ENCODE measurements at places on chromosomes 2 and 18.
A peak's percentile ranks its signal among the peaks of the same experiment; 100 is the strongest.

DNA sequence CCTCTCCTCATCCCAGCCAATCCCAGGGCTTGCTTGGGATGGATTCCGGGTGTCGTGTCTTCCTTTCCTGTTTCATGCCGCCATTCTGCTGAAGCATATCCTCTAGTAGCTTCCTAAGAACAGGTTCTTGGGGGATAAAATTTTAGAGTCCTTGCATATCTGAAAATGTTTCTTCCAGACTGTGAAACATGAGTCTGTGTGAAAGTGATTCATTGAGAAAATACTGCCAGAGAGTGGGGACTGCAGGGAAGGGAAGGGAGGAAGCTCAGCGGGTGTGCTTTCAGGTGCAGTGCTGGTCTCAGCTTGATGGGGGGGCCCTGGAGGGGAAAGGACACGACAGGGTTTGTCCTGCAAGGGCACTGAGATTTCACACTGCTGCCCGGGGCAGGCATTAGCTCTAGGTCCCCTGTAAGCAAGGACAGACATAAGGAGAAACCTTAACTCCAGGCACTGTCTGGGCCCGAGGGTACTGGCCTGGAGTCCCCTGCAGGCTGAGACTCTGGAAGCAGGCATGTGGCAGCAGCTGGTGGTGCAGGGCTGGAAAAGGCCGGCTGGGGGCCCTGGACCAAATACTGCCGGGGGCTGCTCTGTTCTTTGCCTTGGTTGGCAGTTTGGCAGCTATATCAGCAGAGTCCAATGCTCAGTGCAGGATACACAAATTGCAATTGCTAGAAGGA, 97.6 kb upstream of the HS6ST1 start:
- DNase-seq: no peak

GRCh38 chr2:25570161-25570845, 103.1 kb downstream of the DTNB start:
- DNase-seq: no peak

GRCh38 chr2:240140920-240141319, 462 bp upstream of the OTOS start:
- DNase-seq: no peak

DNA sequence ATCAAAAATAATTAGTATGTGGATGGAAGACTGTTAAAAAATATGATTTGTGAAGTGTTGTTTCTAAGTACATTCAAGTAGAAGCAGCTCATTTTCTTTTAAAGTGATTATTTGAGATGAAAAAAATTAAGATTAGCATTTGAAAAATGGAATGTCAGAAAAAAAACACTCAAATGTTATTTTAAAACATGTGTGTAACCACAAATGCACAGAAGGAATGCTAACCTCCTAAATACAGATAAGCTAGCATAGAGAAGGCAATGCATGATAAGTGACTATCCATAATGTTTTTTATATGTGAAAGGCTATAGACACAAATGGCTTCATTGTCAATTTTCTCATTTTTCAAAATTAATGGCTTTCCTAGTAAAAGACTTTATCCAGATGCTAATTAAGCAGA, 198.9 kb downstream of the NYAP2 start:
- no peak for DNase-seq

GRCh38 chr2:171210864-171211431, 50.3 kb upstream of the TLK1 start:
- peak; percentile 11 for DNase-seq

GRCh38 chr2:136025057-136025973, 39.9 kb upstream of the DARS1 start:
- no peak for DNase-seq

GRCh38 chr2:22756276-22757043, 628.5 kb upstream of the KLHL29 start:
- DNase-seq: no peak

GRCh38 chr2:105387225-105387624, 11.6 kb downstream of the FHL2 start:
- no peak for DNase-seq

DNA sequence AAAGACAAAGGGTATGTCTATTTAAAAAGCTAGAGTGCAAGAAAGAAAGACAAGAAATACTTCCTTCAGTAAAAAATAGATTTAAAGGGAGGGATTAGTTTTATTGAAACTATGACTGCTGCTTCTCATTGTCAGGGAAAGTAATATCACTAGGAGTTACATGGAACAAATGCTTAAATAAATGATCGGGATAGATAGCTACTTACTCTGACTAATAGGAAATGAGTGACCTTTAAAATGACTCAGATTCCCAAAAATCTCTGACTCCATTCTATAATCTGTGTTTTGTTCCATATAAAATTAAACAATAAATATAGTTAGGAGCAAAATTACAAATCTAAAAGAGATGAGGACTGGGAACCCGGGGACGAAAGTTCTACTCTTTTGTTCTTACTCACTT, 669.3 kb downstream of the NR4A2 start:
- DNase-seq: no peak

DNA sequence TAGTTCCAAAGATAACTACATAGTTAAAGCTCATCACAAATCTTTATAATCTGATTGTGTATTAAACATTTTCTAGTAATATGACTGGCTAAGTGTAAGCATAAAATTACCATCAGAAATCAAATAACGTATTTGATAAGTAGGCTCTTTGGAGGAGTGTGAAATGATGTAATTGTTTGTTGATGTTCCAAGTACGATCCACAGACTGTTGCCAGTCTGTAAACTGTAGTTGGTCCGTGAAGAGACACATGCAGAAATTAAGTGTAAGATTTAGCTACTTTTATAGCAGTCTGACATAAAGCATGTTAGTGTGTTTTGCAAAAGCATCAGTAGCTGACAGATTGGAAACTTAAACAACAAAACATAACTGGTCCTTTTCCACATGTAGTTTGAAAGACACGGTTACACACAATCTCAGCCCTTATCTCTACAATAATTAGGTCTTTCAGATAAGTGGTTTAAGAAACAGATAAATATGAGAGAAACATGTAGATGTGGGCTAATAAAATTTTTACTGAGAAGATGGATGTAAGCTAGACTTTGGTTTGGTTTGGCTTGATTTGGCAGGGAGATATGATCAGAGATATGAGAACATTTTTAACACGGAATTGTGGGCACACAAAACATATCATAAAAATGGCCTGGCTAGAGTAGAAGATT, 115.0 kb upstream of the EPB41L5 start:
- DNase-seq: no peak

DNA sequence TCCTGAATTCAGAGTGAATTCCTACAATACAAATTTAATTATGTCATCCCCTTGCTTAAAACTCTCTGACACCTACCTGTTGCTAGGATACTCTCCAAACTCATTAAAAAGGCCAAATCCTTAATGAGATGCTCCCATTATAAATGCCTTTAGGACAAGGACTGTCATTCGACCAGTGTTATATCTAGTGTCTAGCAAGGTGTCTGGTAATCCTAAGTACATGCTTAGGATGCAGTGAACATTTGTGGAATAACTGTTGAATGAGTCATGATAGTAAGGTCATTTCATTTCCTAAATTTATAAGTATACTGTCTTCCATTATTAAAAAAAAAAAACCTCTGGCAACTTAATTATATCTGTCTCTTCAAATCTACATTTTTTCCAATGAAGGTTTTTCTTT, 588.9 kb upstream of the NRXN1 start:
- peak; percentile 0 for DNase-seq

GRCh38 chr2:1140389-1141003, 189.8 kb downstream of the SNTG2 start:
- DNase-seq: no peak

DNA sequence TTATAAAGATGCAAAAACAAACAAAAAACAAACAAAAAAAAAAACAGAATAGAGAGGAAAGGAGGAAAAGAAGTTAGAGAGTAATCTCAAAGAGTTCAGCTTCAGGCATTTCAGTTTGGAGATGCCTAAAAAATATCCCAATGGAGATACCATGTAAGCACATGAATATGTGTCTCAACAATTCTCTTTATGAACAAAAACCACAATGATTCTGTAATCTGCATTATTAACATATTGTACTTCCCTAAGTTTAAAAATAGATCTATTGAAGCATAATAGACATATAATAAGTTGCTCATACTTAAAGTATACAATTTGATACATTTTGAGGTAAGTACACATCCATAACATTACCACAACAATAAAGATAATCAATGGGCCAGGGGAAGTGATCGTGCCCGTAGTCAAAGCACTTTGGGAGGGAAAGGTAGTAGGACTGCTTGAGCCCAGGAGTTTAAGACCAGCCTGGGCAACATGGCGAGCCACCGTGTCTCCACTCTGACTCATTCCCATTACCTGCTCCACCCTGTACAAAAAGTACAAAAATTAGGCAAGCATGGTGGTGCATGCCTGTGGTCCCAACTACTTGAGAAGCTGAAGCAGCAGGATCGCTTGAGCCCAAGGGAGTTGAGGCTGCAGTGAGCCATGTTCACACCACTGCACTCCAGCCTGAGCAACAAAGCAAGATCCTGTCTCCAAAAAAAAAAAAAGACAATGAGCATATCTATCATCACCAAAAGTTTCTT, 158.9 kb downstream of the ATAD2B start:
- DNase-seq: no peak

GRCh38 chr2:235660484-235661082, 166.7 kb downstream of the AGAP1 start:
- no peak for DNase-seq

DNA sequence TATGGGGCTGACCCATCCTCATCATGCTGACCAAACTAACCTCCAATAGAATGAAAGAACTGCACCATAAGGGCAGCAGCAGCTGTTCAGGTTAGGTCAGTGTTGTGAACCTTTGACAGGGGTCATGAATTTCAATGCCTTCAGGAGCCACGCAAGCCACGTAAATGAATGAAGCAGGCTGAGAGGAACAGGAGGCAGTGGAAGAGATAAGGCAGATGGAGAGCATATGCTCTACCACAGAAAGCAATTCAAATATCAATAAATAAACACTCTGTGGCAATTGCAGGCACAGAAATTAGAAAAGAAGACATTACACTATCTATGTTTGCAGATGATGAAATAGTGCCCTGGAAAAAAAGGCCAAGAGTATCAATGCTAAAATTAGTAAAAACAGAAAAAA, 56.3 kb downstream of the SCG2 start:
- no peak for DNase-seq

- DNase-seq: no peak
Measured at GRCh38 chr2:10352361-10352760, 49.7 kb downstream of the HPCAL1 start.

GRCh38 chr2:205835923-205836322, 153.6 kb downstream of the NRP2 start:
- no peak for DNase-seq

- peak; percentile 85 for DNase-seq
Measured at GRCh38 chr2:190838492-190838910, 42.1 kb upstream of the GLS start.
